ENCODE measurements at places on chromosomes 12 and 14.

- no peaks in the 10 kb centered on the region for H3K36me3 ChIP-seq
- no peaks in the 10 kb centered on the region for H3K27me3 ChIP-seq
- no peak for DNase-seq
- H3K4me1 ChIP-seq = peaks cover 2% of the 10 kb centered on the region
Measured at GRCh38 chr12:127981875-127982274, 285.1 kb upstream of the TMEM132C start.

DNA sequence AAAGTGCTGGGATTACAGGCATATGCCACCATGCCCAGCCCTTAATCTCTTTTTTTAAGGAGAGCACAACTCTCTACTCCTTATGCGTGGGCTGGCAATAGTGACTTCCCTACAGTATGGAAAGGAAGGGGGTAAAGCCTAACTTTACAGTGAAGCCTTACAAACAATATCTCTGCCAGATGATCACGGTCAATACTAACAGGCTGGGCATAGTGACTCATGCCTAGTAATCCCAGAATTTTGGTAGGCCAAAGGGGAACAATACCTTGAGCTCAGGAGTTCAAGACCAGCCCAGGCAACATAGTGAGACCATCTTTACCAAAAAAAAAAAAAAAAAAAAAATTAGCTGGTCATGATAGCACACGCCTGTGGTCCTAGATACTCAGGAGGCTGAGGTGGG lies 5.6 kb downstream of the PYM1 start:
- H3K27ac ChIP-seq = no peak overlapping the region
- H3K4me1 ChIP-seq = peaks cover 6% of the 10 kb centered on the region
- no peak overlapping the region for H3K4me3 ChIP-seq
- H3K27me3 ChIP-seq = no peaks in the 10 kb centered on the region
- H3K36me3 ChIP-seq = peaks cover 9% of the 10 kb centered on the region

GRCh38 chr12:77553976-77554619 lies 276.6 kb upstream of the NAV3 start:
- H3K36me3 ChIP-seq = no peaks in the 10 kb centered on the region
- no peaks in the 10 kb centered on the region for H3K4me1 ChIP-seq
- no peak for DNase-seq
- H3K27me3 ChIP-seq = no peaks in the 10 kb centered on the region
- H3K4me3 ChIP-seq = no peak overlapping the region

- no peaks in the 10 kb centered on the region for H3K4me1 ChIP-seq
- H3K27ac ChIP-seq = no peak overlapping the region
- H3K4me3 ChIP-seq = no peak overlapping the region
- H3K27me3 ChIP-seq = no peaks in the 10 kb centered on the region
- no peak for DNase-seq
- H3K36me3 ChIP-seq = no peaks in the 10 kb centered on the region
Measured at GRCh38 chr12:2484141-2484776, 310.5 kb upstream of the FKBP4 start.

DNA sequence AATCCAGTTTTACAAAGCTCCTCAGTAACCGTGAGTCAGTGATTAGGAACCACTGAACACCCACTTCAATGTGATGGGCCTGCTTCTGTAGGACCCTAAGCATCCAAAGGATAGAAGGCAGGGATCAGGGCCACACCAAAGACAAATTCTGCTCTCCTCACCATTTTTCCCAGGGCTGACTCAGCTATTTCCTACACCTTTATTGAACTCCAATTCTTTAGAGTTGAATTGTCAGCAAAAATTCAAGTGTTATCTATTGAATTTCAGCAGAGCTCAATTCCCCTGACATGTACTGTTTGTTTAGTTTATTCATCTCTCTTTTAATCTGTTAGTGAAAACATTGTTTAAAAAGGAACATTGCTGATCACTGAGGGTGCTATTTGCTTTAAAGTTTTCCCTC lies 457.7 kb upstream of the TMPO start:
- H3K27me3 ChIP-seq = no peaks in the 10 kb centered on the region
- peaks cover 2% of the 10 kb centered on the region for H3K4me1 ChIP-seq
- no peak for DNase-seq
- H3K27ac ChIP-seq = no peak overlapping the region
- no peaks in the 10 kb centered on the region for H3K36me3 ChIP-seq

GRCh38 chr14:68733086-68733914 lies 59.6 kb downstream of the ZFP36L1 start:
- H3K4me1 ChIP-seq = peaks cover 33% of the 10 kb centered on the region
- no peak overlapping the region for H3K27ac ChIP-seq
- H3K4me3 ChIP-seq = peak overlapping the region; percentile 3
- H3K36me3 ChIP-seq = no peaks in the 10 kb centered on the region
- DNase-seq = no peak

DNA sequence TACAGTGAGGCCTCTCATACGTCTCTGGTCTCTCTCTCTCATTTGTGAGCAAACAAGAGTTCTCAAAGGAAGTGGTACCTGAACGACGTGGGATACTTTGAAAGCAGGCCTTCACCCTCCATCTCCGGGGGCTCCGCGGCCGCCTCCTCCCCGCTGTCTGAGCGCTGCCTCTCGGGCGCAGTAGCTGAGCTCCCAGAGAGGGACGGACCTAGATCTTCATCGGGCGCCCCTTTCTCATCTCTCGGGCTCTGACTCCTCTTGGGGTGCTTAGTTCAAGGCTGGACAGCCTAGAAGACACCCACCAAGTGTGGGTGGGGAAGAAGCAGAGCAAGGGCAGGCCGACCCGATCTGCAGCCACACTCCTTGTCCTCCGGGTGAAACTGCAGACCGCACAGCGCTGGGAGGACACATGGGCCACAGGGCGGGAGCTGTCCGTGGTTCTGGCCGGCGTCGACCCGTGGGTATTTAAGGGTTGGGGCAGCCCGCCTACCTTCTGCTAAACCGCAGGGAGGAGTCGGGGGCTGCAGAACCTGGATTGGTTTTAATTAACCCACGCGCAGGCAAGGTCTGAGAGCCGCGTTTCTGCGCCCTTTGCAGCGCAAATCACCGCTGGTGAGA lies 92.7 kb downstream of the PAH start:
- DNase-seq = peak; percentile 80
- H3K4me3 ChIP-seq = no peak overlapping the region
- no peak overlapping the region for H3K27ac ChIP-seq
- peaks cover 3% of the 10 kb centered on the region for H3K4me1 ChIP-seq
- H3K36me3 ChIP-seq = no peaks in the 10 kb centered on the region

DNA sequence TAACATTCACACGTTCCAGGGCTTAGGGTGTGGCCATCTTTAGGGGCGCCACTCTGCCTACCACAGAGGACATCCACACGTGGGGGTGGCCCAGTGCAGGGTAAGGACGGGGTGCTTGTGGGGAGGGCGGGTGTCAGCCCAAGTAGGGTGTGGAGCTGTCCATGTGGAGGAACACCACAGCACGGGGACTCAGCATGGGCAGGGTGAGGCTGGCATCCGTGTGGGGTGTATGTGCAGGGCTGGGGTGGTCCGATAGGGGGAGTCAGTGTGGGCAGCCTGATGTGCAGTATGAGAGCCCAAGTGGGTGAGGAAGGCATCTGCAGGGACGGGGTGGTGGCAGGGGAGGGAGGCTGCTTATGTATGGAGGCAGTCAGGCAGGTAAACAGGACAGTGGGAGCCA lies 17.7 kb downstream of the PSMC1 start:
- H3K4me3 ChIP-seq = peak overlapping the region; percentile 52
- H3K27ac ChIP-seq = no peak overlapping the region
- no peaks in the 10 kb centered on the region for H3K4me1 ChIP-seq
- no peak for DNase-seq
- no peaks in the 10 kb centered on the region for H3K27me3 ChIP-seq
- peaks cover 31% of the 10 kb centered on the region for H3K36me3 ChIP-seq

DNA sequence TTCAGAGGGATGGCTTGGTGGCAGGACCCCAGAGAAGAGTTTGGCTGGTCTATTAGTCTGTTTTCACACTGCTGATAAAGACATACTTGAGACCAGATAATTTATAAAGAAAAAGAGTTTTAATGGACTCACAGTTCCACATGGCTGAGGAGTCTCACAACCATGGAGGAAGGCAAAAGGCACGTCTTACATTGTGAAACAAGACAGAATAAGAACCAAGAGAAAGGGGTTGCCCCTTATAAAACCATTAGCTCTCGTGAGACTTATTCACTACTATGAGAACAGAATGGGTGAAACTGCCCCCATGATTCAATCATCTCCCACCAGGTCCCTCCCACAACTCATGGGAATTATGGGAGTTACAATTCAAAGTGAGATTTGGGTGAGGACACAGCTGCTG lies 78.5 kb upstream of the SSTR1 start:
- no peak overlapping the region for H3K27ac ChIP-seq
- no peaks in the 10 kb centered on the region for H3K4me1 ChIP-seq
- DNase-seq = no peak

GRCh38 chr12:105418229-105418628 lies 87.7 kb downstream of the C12orf75 start:
- H3K27me3 ChIP-seq = no peaks in the 10 kb centered on the region
- H3K4me3 ChIP-seq = no peak overlapping the region
- no peak overlapping the region for H3K27ac ChIP-seq
- H3K4me1 ChIP-seq = peaks cover 6% of the 10 kb centered on the region
- no peaks in the 10 kb centered on the region for H3K36me3 ChIP-seq

- H3K27ac ChIP-seq = no peak overlapping the region
- H3K4me1 ChIP-seq = peaks cover 2% of the 10 kb centered on the region
- H3K27me3 ChIP-seq = no peaks in the 10 kb centered on the region
- H3K4me3 ChIP-seq = no peak overlapping the region
Measured at GRCh38 chr12:128519426-128519825, 252.5 kb downstream of the TMEM132C start.

DNA sequence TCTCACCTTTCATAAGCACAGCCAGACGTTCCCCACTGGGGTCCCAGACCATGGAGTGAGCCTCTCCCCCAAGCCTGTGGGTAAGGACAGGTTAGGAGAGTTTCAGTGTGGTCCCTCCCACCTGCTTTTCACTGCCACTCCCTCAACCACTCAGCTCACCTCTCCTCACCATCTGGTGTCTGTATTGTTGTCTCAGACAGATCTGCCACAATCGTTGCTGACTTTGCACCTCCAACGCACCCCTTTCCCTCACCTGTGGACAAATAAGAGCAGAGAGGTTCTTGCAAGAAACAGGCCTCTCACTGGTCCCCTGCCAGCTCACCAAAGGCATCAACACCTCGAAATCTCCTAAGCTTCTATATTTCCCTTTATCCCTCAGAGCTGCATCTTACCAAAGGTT lies 8.8 kb downstream of the MYG1 start:
- DNase-seq = no peak
- H3K4me1 ChIP-seq = no peaks in the 10 kb centered on the region
- H3K36me3 ChIP-seq = peaks cover 69% of the 10 kb centered on the region

GRCh38 chr14:68271913-68272391 lies 452.4 kb downstream of the RAD51B start:
- H3K36me3 ChIP-seq = no peaks in the 10 kb centered on the region
- H3K4me1 ChIP-seq = no peaks in the 10 kb centered on the region
- DNase-seq = no peak
- no peak overlapping the region for H3K4me3 ChIP-seq

- no peak for DNase-seq
- no peaks in the 10 kb centered on the region for H3K4me1 ChIP-seq
- H3K36me3 ChIP-seq = no peaks in the 10 kb centered on the region
- H3K27ac ChIP-seq = no peak overlapping the region
- H3K27me3 ChIP-seq = no peaks in the 10 kb centered on the region
Measured at GRCh38 chr12:99911081-99911480, 73.7 kb downstream of the ANKS1B start.

DNA sequence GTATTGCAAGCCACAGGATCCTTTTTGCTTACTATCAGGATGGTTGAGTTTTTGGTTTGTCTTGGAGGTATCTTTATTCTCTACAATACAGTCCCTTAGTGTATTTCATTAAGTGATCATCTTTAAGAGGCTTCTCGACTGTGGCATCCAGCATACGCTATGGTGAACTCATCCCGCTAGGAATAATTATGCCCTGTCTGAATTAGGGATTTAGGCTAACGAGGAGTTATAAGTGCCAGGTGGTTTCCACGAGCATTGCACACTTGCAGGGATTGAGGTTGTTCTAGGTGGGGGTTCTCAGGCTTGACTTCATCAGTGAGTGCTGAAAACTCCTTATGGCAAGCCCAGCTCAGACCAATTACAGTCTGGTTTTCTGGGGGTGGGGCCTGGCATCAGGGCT lies 37.2 kb upstream of the RBM19 start:
- no peaks in the 10 kb centered on the region for H3K4me1 ChIP-seq
- no peak overlapping the region for H3K27ac ChIP-seq
- no peaks in the 10 kb centered on the region for H3K36me3 ChIP-seq
- no peak overlapping the region for H3K4me3 ChIP-seq
- no peak for DNase-seq
- H3K27me3 ChIP-seq = no peaks in the 10 kb centered on the region

- H3K4me3 ChIP-seq = no peak overlapping the region
- no peak overlapping the region for H3K27ac ChIP-seq
- no peaks in the 10 kb centered on the region for H3K27me3 ChIP-seq
- DNase-seq = no peak
- H3K4me1 ChIP-seq = no peaks in the 10 kb centered on the region
Measured at GRCh38 chr12:26918321-26919215, 19.2 kb downstream of the INTS13 start.

DNA sequence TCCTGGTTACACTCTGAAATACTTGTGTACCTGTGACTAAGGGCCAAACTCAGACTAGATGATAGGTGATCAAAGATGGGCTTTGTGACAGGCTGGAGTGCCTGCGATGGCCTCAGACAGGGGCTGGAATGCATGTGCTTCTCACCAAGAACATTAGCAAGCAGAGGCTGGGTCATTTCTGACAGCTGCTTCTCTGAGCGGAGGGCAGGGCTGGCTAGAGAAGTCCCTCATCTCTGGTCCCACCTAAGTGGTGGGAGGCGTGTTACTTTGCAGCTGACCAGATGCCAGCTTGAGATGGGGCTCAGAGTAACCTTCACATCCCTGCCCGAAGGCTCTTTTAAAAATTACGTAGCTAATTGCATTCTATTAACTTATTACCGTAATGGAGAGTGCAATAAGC lies 106.8 kb upstream of the RTL1 start:
- no peak overlapping the region for H3K27ac ChIP-seq
- no peaks in the 10 kb centered on the region for H3K4me1 ChIP-seq
- peaks cover 6% of the 10 kb centered on the region for H3K27me3 ChIP-seq
- no peak for DNase-seq
- no peaks in the 10 kb centered on the region for H3K36me3 ChIP-seq

GRCh38 chr12:57381693-57382220 lies 49.1 kb downstream of the R3HDM2 start:
- DNase-seq = no peak
- H3K27ac ChIP-seq = no peak overlapping the region
- H3K4me3 ChIP-seq = no peak overlapping the region

GRCh38 chr12:108804271-108804953 lies 53.0 kb downstream of the SSH1 start:
- peak overlapping the region; percentile 21 for H3K27ac ChIP-seq
- H3K27me3 ChIP-seq = no peaks in the 10 kb centered on the region
- peaks cover 18% of the 10 kb centered on the region for H3K4me1 ChIP-seq

DNA sequence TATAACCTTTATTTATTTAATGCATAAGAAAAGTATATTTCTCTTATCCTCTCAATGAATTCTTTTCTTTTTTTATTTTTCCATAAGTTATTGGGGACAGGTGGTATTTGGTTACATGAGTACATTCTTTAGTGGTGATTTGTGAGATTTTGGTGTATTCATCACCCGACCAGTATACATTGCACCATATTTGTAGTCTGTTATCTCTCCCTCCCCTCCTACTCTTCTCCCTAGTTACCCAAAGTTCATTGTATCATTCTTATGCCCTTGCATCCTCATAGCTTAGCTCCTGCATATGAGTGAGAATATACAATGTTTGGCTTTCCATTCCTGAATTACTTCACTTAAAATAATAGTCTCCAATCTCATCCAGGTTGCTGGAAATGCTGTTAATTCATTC lies 1900.0 kb upstream of the SEL1L start:
- H3K4me1 ChIP-seq = no peaks in the 10 kb centered on the region
- H3K27me3 ChIP-seq = no peaks in the 10 kb centered on the region
- H3K36me3 ChIP-seq = no peaks in the 10 kb centered on the region
- no peak for DNase-seq
- H3K4me3 ChIP-seq = no peak overlapping the region
